ENCODE measurements at places on chromosomes 3 and 15.
A peak's percentile ranks its signal among the peaks of the same experiment; 100 is the strongest.

DNA sequence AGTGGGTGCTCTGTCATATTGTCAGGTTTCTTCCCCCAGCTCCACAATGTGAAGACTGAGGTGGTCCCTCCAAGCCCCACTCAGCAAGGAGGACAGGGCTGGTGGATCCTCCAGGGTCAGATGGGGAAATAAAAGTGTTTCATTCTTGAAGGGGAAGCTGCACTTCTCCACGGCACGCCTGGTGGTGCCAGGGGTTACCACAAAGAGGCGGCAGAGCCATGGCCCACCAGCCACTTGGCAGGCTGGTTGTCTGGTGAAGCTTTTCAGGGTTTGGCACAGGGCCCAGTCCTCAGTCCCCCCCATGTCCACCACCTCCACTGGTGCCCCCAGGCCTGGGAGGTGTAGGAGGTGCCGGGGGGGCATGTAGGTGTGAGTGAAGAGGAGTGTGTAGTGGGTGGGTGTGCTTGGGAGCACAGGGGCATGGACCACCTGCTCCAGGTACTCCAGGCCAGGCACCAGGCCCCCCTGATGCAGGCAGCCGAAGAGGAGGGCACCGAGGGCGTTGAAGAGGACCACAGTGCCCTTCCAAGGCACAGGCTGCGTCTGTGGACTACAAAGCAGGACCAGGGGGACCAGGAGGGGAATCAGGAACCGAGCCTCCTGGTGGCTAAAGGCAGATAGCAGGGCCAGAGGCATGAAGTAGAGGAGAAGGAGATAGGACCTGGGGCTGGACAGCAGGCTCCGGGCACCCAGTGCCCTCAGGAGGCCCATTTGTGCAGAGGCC, 5.0 kb upstream of the NCBP2 start:
- no peak for DNase-seq

GRCh38 chr3:118977671-118978392, 56.8 kb downstream of the IGSF11 start:
- DNase-seq: no peak

DNA sequence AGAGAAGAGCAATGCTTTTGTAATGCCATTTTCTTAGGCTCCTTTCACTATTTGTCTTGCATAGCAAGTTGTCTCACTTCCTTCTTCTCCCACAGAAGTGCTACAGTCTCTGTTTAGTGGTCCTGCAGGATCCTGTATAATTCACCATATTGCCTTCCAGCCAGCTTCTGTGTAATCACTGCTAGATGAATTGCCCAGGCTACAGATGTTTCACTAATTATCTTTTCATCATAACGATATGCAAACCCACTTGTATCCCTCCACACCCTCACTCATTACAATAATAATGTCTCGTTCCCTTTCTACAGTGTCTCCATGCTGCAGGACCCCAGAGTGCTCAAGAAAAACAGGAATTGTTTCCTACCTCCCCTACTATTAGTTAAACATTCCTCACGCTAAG, 402.9 kb downstream of the TBL1XR1 start:
- no peak for DNase-seq

- peak; percentile 40 for DNase-seq
Measured at GRCh38 chr15:68528626-68529290, 50.0 kb upstream of the CORO2B start.

DNA sequence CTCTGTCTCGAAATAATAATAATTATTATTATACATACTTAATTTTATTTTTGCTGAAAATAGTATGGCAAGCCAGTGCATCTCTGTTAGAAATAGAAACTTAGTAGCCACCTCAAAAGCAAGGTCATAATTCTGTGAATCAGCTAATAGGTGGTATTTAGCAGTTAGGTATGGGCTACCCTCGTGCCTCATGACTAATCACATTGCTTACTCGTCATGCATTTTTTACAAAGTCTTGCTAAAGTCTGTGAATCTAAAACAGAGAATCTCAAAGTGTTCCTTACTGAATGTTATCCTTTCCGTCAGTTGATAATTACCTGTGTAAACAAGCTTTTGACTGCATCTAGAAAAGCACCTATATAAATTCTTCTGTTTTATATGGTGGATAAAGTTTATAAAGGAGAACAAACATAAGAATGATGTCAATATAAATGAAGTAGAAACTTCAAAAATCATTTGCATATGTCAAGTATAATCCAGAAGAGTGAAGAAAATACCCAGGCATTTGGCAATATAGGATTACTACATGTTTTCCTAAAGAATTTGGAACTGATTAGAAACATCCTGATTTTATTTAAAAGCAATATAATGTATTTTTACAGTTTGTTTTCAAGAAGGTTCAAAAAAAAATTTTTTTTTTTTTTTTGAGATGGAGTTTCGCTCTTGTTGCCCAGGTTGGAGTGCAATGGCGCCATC, 6.2 kb downstream of the PPARG start:
- peak; percentile 82 for DNase-seq

DNA sequence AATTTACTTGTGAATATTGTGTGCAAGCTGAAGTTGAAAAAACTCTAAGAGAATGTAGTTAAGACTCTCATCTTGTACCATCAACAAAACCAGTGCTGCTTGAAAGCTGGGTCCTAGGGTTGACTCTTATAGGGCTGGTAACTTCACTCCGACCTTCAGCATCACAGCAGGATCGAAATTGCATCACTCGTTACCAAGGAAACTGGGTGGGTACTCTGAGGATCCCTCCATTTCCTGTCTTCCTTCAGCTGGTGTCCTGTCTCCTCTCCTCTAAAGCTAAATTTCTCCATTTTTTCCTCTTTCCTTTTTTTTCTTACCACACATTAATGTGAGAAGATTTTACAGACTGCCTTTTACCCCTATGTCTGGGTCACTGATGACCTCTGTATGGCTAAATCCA, 3.0 kb upstream of the APH1B start:
- DNase-seq: no peak

DNA sequence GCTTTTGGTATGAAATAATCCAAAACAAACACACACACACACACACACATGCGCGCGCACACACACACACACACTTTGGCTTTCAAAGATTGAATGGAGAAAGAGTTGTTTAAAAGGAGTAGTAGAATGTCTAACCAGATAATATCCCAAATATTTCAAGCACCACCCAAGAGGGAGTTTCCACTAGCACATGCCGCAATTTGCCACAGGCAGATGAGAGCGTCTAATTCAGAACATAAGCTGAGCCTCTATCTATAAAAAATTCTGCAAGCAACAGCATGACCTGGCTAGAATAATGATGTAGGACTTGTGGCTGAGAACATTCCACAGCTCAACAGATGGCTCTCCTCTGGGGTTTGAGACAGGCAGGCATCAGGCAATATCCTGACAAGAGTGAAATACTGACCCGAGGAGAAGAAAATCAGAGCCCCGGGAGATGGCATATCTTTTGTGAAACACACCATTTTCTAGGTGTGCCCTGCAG, 302.5 kb upstream of the GADL1 start:
- DNase-seq: peak; percentile 78

GRCh38 chr3:40924559-40925141, 274.7 kb upstream of the CTNNB1 start:
- DNase-seq: no peak

- peak; percentile 95 for DNase-seq
Measured at GRCh38 chr15:75107908-75108838, 84.8 kb downstream of the PPCDC start.

DNA sequence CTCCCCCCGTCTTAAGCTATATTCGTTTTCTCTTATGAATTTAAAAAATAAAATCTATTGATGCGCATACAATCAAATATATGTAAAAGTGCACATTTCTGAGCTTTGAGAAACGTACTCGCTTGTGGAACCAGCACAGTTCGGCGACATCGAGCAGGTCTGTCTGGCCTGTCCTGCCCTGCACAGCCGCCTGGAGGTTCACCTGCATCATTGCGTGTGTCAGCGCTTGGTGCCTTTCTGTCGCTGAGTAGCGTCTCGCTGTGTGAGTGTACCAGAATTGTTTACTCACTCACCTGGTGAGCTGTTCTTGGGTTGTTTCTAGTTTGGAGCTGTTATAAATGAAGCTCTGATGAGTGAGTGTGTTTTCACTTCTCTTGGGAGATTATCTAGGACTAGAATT, 104.0 kb downstream of the VGLL4 start:
- DNase-seq: no peak

GRCh38 chr3:183698756-183699155, 1.2 kb downstream of the YEATS2 start:
- peak; percentile 27 for DNase-seq

GRCh38 chr3:4281991-4282390, 21.2 kb upstream of the SETMAR start:
- no peak for DNase-seq

- no peak for DNase-seq
Measured at GRCh38 chr3:18445401-18446148, 20.4 kb upstream of the SATB1 start.

DNA sequence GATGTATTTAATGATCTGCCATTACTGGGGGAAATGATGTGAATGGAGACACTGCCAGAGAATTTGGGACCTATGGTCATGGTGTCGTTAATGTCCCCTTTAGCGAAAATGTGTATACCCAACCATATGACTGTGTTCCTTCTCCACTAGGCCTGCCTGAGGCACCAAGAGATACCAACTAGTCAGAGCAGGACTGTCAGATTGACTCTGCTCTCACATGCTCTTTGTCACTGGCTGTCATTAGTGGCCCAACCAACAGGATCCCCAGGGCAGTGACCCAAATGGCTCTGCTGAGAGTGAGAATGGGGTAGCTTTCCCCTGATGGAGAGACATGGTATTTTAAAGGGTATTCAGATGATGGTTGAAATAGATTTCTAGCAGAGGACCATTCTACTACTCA, 2.8 kb downstream of the TAGLN3 start:
- no peak for DNase-seq

- DNase-seq: no peak
Measured at GRCh38 chr3:142940000-142940399, 23.5 kb downstream of the PAQR9 start.

DNA sequence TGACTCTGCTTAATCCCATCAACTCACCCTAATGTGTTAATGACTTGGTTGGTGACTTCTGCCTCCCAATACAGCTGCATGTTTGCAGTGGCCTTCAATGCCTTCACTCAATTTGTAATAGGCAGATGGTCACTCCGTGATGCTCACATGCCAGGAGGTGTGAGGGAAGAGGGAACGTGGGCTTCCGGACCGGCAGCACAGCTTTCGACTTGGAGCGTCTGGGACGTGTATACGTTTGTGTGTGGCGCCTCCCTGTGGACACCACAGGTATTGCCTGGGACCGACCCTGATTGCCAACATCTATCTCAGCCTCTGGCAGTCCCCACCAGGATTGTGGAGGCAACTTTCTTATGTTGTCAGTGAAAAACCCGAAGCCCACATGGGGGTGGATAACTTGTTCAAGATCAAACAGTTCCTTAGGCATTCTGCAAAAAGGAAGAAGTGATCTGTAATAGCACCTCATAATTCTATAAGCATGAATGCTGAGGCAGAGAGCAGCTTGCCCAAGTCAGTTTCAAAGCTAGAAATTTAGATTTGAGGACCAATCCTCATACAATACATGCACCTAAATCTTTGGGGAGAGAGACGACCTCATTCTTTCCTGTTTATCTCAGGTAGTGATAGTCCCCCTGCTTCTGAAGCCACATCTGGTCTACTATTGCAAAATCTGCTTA, 16.9 kb downstream of the MRPL46 start:
- DNase-seq: peak; percentile 67
